DMS79 treated with DMSO at 0.1 percent for 48 hours (cell line): ENCODE measurements at places on chromosomes 4 and X.

DNA sequence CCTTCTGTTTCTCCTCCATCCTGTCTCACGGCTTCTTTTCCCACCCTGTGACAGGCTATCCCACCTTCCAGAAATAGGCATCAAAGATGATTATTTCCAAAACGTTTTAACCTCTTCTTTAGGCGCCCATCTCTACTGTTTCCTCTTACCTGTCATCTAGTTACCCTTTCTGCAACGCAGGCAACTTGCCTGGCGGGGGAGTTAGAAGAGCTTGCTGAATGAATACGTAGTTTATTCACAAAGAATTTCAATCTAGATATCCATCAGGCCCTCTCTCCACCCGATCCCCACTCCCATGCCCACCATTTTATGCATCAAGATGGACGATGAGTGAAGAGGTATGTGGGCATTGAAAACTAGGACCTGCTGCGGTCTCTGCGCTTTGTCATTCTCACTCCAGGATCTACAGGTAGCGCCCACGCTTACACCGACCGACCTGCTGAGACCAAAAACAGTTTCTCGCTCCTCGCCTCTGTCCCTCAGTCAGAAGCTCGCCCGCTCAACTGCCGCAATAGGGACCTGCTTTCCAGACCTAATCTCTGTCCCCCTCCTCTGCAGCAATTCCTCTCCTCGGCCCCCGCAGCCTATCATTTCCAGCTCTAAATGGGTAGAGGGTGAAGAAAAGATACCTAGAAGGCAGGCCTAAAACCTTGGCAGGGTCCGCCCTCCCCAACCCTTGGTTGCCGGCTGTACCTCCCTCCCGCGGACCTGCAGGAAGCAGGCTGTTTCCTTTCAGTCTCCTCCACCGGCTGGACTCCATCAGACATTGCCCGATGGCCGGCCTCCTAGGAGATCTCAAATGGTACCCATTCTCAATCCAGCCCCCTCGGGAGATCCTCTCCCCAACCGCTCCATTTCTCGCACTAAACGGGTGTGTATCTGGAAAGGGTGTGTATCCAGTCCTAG is 624 bp downstream of the BEX5 start:
- DNase-seq: peak; percentile 22

DNA sequence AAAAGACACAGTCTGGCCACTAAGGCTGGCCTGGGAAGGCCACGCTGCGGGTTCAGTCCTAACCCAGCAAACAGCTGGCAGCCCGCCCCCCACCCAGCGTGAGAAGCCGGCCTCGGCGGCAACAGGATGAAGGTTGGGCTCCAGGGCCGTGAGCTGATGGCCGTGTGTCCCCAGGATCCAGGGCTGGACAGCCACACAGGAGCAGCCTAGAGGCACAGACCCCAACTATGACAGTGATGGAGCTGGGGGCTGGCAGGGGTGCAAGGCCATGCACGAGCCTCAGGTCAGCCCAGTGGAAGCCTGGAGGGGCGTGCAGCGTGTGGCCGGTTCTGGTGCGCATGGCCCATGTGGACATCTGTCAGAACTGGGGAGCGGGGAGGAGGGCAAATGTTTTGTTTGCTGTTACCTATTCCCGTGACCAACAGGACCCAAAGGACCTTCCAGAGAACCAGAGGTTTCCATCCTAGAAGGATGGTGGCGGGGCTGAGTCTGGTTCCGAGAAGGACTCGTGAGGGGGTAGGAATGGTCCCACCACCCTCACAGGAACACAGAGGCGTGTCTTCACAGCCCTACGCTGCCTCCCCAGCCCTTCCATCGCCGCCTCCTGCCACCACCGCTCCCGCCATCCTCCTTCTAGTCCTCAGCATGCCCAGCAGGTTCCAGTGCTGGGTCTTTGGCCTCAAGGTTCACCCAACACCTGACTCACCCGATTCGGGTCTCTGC is 46.5 kb downstream of the ZFYVE28 start:
- DNase-seq: no peak

DNA sequence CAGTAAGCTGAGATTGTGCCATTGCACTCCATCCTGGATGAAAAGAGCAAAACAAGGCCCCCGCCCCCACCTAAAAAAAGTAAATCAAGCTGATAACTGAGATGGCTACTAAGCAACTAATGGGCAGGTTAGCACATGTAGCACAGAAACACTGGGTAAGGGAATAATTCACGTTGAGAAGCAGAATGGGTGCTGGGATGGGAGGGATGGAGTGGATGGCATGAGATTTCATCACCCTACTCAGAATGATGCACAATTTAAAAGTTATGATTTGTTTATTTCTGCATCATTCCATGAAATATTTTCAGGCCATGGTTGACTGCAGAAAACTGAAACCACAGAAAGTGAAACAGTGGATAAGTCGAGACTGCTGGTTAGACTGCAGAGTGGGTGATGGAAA is 224.0 kb downstream of the ARAP2 start:
- DNase-seq: no peak

DNA sequence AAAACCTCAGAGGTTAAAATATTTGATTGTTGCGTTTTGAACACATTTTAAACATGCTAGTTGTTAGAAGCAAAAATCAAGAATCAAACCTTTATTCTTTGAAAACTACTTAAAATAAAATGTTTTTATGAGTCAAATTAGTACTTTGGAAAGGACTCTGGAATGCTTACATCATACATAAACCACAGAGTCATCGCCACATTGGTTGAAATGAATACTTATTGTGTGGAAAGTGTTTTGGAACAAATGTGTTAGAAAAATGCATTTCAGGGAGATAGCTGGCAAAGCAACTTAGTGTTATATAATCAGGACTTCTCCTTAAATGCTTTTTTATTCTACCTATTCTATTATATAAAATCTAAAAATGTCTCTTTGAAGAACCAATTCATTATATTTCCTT is 49.4 kb upstream of the CAMK2D start:
- DNase-seq: no peak

DNA sequence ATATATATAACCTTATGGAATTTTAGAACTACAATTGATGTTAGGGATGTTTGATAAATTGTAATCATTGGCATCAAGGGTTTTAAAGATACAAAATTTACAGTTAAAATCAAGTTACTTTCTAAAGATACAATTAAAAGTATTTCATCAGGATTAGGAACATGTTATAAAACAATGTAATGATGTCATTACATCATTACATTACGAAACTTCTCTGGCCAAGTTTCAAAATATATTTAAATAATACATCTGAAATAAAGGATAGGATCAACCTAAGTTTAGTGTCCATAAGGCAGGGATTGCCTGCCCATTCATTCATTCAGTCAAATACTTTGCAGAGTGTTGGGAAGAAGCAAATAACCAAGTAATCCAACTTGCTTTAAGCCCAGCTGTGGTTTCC is 75.1 kb downstream of the TENM3 start:
- no peak for DNase-seq

DNA sequence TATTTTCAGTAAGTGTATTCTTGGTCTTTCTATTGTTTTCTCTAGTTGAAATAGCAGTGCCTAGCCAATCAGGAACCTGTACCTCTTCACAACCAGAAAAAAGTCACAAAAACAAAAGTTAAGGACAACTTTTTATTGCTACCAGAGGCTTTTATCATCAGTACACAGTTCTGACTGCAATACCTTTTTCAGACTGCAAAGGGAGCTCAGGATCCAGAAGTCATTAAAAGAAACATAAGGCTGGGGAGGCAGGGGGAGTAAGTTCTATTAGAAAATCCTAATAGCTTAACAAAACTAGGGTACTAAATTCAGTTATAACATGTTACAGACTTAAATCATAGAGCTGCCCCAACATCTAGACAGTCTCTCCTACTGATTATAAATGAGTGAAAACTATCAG is 28.8 kb downstream of the CCNI start:
- no peak for DNase-seq

DNA sequence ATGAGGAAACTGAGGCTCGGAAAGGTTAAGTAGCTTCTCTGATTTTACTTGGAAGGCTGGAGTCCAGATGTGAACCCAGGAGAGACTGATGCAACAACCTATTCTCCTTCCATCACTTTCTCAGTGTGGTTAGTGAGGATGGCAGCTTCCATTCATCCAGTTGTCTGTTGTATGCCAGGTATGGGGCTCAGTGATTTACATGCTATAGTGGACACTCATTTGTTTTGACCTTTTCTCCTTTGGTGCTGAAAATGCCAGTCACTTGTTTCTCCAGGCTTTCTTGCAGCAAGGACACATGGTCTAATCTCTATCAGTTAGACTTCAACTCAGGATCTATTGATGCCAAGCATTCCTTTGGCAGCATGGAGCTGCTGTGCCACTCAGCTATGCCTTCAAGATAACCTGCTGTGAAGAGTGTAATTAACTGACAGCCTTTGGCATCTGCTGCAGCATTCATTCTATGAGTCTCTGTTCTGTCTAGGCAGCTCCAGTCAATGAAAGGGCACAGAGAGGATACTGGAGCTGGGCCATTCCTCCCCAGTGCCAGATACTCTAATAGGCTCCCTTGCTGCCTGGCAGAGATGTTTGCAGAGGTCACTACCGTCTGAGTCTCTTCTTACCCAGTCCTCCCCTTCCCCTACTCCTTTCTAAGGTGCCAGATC is 11.0 kb upstream of the CWH43 start:
- no peak for DNase-seq

- DNase-seq: peak; percentile 43
Observed at GRCh38 chr4:139603576-139604410, 47.8 kb upstream of the SETD7 start.

DNA sequence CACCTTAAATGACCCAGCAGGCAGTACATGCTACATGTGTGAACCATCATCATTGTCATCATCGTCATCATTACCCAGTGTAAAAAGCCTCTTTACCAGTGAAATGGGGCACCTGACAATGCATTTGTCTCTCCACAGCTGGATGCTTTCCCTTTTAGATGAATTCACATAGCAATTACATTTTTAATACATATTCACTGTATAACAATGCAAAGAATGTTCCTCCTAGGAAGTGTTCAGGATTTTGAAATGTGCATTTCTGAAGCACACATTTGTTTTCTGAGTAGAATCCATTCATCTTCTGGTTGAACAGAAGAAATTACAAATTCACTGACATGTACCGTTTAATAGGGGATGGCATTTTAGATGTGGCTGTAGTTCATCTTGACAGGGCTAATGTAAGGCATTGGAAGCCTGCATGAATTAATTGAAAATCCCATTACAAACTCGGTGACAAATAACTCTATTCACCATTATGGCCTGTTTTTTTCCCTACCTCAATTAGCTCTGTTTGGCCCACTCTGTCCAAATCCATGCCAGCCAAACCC is 111.1 kb downstream of the SH3RF1 start:
- DNase-seq: no peak

DNA sequence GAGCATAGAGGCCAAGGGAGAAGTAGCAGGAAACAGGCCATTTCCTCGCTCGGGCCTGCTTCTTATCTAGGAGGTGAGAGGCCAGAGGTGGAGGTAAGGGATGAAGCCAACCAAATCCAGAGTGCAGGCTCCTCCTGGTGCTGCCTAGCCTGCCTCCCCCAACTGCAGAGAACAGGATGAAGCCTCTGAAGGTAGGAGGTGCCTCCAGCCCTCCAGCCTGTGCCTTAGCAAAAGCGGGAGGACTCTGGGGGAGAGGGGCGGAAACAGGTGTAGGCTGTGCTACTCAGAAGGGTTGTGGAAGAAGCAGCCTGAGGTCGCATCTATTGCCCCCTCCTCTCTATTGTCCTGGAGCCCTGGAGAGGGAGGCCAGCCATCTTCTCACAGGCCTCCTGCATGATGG is 2.9 kb upstream of the MTM1 start:
- DNase-seq: no peak

GRCh38 chrX:8730812-8731558 is 952 bp downstream of the ANOS1 start:
- DNase-seq: no peak

DNA sequence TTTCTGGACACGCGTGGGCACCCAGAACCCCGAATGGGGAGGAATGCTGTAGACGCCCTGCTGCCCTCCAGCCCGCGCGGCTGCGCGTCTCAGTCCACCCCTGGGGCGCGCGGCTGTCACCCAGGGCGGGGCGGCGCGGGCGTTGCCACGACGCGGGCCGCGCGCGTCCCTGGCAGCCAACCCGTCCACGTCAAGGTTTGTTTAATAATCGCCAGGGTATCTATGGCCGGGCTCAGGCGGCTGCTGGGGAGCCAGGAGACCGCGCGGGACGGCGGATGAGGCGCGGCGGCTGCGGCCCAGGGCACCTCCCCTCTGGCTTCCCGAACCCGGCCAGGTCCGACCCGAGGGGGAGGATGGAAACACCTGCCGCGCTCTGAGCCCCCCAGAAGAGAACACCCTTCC is at the start of gene SPATA18:
TSS of gene SPATA18 (plus strand) at position 92 of the 402 bp plus-strand sequence. CDS start 401 bp downstream, outside the sequence.
- no peak for DNase-seq

DNA sequence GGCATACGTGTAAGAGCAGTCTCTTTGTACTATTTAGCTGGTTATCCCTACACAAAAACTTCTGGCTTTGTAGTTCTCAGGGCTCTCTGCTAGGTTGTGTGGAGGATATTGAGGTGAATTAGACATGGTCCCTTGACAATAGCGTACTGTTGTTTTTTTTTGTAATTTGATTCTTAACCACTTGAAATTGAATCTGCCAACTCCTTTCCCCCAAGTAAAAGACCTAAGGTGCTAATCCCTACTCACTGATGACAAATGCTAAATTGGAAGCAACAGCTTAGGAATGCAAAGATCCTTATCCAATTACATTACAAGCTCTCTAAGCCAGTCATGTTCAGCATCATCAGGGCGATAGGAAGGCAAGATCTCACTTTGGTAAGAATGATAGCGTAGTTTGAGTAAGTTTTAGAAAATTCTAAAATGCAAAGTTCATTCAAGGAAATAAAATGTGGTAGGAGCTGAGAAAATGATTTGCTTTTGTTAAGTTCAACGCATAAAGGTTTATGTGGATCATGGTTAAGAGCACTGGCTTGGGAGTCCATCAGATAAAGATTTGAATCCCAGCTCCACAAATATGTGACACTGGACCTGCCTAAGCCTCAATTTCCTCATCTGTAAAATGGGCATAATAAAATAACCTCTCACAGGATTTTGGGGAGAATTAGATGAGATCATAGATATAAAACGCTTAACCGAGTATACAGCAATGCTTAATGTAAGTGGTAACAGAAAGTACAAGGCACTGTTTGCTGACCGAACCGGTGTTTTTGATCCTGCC is 39.3 kb downstream of the DOCK11 start:
- DNase-seq: no peak

DNA sequence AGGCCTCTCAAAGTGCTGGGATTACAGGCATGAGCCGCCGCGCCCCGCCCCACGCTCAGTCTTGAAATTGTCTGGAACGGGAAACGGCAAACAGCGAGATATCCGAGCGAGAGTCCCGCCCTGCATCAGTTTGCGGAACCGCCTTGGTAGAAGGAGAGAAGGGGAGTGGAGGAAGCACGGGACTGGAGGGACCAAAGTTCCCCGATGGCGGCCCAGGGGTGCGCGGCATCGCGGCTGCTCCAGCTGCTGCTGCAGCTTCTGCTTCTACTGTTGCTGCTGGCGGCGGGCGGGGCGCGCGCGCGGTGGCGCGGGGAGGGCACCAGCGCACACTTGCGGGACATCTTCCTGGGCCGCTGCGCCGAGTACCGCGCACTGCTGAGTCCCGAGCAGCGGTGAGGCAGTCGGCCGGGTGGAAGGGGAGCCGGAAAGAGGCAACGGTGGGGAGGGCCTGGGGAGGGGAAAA is at the start of gene BST1:
TSS of gene BST1 (plus strand) at position 125 of the 463 bp plus-strand sequence. CDS start at position 205, 80 bp downstream.
- DNase-seq: no peak
